Stimulated activated CD8-positive, alpha-beta memory T cell treated with anti-CD3 and anti-CD28 coated beads, Interleukin-15, amount 100 ng/mL, for 4 hours (primary cell): ENCODE measurements at places on chromosomes 4 and X.
A peak's percentile ranks its signal among the peaks of the same experiment; 100 is the strongest.

DNA sequence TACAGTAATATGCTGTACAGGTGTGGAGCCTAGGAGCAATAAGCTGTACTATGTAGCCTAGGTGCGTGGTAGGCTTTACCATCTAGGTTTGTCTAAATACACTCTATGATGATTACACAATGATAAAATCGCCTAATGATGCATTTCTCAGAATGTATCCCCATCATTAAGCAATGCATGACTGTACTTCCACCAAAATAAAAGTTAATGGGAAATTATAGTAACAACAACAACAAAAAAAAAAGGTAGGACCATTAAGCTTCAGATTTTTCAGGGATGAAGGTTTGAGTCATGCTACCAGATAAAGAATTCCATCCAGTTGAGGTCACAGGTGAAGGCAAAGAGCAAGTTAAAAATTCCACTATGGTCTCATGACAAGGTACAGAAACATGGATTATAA is 68.2 kb downstream of the MAGEA10 start:
- DNase-seq, result no peak

DNA sequence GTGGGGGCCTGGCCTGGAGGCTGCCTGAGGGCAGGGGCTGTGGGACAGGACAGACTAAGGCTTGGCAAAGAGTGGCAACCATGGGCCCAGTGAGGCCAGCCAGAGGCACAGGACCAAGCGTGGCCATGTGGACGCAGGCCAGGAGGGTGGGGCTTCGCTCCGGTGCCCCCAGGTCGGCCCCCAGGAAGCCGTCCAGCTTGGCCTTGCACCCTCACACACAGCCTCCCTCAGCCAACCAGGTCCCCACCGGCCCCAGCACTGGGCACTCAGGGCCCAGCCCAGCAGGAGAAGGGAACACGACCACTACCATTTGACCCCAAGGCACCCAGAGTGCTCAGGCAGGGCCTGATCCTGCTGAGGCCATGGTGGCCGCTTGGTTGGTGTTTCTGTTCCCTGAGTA is 57.2 kb downstream of the FAM53A start:
- DNase-seq, result no peak

DNA sequence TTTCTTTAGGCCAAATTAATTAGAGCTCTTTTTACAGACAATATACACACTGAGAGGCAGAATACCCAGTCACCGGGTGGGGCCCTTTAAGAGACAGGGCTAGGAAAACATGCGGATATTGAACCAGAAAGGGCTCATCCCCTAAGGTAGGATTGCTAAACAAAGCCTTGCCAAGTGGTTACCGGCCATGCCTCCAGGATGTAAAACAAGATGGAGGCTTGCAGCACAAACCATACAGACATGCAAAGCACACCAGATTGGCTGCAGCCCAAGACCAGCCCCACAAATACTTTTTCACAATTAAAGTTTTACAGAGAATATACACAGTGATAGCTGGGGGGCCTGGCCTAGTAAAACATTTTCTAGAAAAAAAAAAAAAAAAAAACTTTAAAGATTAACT is 210.0 kb downstream of the KLHL4 start:
- no peak for DNase-seq

- DNase-seq, result no peak
Measured at GRCh38 chrX:71103110-71103983, 3.2 kb downstream of the CXorf65 start.

GRCh38 chrX:55142919-55143310 is 54.1 kb downstream of the PAGE2 start:
- DNase-seq, result no peak

DNA sequence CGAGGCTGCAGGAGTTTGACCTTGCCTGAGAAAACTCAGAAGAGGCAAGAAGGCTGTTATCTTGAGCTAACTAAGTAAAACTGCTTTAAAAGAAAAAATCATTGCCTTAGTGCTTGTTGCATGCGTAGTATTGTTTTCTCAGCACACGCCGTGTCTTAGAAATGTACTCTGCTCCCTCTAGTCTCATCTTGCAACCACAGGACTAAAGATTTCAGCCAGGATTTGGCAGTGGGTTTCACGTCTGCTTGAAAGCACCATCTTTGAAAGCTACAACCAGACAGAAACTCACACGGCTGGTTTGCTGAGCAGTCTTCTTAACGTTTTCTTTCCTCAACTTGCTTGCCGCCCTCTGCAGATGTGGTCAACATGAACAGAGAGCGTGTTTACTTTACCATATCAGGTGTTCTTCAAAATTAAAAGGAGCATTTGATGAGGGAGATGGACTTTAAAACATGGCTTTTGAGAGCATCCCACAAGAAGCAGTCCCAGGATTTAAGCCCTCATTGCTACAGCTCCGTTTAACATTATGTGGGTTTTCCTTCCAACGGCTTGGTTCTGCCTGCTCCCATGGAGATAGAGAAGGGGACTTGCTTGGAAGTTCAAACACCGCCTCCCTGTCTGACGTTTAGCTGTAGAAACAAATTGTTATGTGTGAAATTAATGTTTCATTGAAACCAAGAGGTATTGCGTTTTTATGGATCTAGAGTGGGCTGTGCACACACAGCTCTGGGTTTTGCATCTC is 3.4 kb downstream of the SORCS2 start:
- no peak for DNase-seq

GRCh38 chr4:76571274-76571673 is 136.2 kb downstream of the SHROOM3 start:
- DNase-seq, result no peak

GRCh38 chrX:68755616-68756125 is 73.2 kb upstream of the EFNB1 start:
- no peak for DNase-seq

GRCh38 chrX:70133303-70134115 is at the start of gene IGBP1:
Gene IGBP1, plus strand, starts transcription at chrX:70133447. Its CDS starts 501 bp downstream, at chrX:70133948.
- peak; percentile 63 for DNase-seq

- no peak for DNase-seq
Measured at GRCh38 chr4:188714501-188714900, 575.3 kb downstream of the TRIML1 start.

DNA sequence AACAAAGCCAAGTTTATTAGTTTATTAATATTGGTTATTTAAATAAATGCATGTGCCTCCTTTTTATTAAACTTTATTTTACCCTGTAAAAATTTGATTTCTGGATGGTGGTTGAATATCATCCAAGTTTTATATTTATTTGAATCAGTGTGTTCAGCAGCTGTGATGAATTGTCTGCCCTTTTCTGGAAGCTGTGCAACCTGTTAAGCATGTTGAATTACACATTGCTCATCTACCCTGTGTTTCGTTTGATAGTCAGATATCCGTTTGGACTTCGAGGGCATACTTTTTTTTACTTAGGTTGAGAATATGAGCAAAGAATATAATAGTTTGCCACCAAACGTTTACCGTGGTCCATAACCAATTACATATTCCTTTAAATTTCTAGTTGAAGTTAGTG is 95.8 kb upstream of the TENM3 start:
- no peak for DNase-seq

- DNase-seq, result no peak
Measured at GRCh38 chr4:110867981-110868720, 245.3 kb upstream of the PITX2 start.

GRCh38 chr4:168739886-168740285 is 243.0 kb downstream of the PALLD start:
- DNase-seq, result no peak

- DNase-seq, result no peak
Measured at GRCh38 chr4:184253072-184253420, 35.4 kb upstream of the ENPP6 start.

DNA sequence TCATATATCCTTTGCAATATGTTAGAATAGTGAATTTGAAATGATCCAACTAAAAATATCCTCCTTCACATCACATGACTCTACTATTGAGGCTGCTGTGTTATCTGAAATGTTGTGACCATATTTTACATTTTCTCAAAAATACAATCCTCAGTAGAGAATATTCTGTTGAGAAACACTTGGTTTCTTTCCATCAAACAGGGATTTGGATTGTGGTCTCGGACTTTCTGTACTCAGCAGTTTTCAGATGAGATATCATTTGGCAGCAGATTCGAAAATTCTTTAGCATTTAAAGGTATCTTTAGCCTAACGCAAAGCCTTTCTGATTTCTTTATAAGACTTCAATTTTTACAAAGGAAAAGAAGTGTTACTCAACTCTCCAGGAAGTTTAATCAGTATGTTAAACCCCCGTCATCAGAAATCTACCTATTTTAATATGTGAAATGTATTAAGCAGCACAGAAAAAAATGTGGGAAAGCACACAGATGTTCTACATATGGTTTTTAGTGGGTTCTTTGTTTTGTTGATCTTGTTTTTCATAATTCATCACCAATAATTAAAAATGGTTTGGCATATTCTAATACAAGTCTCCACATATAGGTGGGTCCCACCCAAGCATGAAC is 55.4 kb upstream of the ANXA3 start:
- no peak for DNase-seq

DNA sequence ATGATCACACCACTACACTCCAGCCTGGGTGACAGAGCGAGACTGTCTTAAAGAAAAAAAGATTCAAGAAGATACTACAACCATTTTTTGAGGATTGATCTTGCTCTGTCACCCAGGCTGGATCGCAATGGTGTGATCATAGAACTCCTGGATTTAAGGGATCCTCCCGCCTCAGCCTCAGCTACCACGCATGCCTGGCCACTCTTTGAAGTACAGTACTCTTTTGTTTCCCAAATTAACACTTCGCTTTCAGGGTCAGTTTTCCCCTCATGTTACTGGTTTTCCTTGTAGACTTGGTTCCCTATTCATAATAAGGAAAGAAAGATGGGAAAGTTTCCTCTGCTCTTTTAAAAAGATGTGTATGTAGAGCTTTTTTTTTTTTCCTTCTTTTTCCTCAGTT is 34.3 kb downstream of the FHIP1A start:
- DNase-seq, result no peak

DNA sequence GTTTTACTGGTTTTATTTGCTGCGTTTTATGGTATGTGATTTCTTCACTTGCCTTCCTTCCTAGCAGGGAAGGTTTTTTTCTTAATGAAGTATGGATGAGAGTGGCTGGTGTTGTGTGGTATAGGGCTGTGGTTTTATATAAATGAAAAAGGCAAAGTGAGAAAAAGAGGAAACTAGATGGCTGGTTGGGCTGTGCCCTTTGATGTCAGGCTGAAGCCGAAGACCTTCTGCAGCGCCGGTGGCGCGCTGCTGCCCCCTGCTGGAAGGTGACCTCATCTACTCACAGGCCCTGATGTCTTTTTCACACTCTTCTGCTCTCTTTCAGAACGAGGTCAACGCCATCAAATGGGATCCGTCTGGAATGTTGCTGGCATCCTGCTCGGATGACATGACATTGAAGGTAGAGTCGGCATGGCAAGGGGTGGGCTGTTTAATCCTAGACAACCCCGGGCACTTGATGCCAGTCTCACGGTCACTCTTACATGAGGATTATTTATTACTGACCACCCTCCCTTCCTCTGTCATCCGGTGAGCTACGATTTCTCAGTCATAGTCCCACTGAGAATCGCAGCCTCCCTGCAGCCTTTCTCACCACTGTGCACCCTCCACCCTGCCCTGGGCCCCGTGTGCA is 56.6 kb downstream of the GPR143 start:
- peak; percentile 32 for DNase-seq

DNA sequence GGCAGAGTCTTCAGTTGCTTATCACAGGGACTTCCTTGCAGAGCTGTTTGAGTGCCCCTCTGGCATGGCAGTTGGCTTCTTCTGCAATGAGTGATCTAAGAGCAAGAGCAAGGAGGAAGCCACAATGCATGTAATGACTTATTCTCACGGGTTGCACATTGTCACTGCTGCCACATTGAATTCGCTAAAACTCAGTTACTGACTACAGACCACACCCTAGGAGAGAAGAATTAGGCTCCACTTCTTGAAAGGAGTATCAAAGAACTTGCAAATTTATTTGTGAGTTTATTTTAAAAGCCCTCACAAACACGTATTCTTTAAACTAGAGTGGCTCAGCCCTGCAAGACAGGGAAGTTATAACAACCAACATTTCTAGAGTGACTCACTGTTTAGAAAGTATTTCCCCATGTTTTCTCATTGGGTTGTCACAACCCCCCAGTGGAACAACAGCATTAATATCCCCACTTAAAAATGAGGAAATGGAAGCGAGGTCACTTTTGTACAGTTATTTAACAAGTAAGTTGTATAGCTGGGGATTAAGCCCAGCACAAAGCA is 32.4 kb upstream of the RBPJ start:
- no peak for DNase-seq

GRCh38 chrX:151912780-151913179 is at the start of gene MAGEA4:
Gene MAGEA4, plus strand, starts transcription at chrX:151912889. Its CDS starts 10,776 bp downstream, at chrX:151923665.
- no peak for DNase-seq

- DNase-seq, result no peak
Measured at GRCh38 chr4:12636191-12636590, 847.9 kb downstream of the RAB28 start.

DNA sequence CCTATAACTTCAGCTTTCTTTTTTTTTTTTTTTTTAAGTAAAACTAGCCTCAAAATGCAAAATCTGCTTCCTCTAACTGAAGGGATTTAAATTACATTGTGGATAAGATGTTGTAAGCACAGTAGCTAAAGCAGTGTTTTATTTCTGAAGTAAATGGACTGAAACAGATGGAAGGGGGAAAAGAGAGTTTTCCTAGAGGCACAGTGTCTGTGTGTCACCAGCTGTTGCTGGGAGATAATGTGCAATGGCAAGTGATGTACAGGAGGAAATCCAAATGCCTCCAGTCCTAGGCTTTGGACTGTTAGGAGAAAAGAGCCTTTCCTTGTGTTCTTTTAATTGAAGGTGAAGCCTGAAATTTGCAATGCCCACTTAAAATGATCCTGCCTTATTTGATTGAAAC is 672.1 kb downstream of the GRXCR1 start:
- DNase-seq, result no peak

DNA sequence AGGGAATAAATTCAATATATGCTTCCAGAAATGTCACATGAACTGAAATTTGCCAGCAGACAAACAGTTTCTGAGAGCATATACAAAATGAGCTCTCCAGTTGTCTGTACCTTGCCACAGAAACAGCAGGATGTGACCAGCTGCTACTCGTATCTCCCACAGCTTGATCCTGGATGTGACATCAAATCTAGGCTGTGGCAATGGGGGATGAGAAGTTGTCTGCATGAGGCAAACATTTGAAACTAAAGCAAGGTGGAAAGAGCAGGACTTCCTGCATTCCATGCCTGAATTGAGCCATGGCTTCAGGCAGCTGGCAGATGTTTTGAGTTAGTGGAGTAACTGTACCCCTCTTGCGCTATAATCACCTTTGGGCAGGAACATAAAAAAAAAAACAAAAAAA is 1724.0 kb downstream of the RPA4 start:
- no peak for DNase-seq

GRCh38 chr4:2512396-2513135 is 23.9 kb upstream of the FAM193A start:
- DNase-seq, result no peak

GRCh38 chr4:15925830-15926229 is 12.7 kb downstream of the FGFBP1 start:
- DNase-seq, result no peak
